GM10248 (cell line): ENCODE measurements at places on chromosomes 3 and 15.

DNA sequence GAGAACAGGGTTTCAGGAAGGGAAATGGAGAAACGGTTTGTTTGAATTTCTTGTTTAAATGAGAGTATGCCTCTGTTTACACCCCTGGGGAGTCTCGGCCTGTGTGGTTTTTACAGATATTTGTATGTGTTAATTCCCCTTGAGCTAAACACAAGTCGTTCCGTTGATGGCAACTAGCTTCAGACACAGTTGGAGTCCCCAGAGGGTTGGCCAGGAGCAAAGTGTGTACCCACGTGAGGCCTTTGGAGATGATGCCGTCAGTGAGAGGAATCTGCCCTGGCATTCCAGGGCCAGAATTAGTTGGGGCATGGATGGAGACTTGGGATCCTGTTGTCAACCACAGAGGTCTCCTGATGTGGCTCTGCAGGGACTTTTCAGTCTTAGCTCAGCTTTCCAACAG, 44.0 kb downstream of the CEMIP start:
- no peak for DNase-seq

GRCh38 chr3:161987933-161988332, 491.3 kb downstream of the OTOL1 start:
- DNase-seq = no peak

- no peak for DNase-seq
Observed at GRCh38 chr15:43957724-43958123, 130.9 kb downstream of the WDR76 start.

DNA sequence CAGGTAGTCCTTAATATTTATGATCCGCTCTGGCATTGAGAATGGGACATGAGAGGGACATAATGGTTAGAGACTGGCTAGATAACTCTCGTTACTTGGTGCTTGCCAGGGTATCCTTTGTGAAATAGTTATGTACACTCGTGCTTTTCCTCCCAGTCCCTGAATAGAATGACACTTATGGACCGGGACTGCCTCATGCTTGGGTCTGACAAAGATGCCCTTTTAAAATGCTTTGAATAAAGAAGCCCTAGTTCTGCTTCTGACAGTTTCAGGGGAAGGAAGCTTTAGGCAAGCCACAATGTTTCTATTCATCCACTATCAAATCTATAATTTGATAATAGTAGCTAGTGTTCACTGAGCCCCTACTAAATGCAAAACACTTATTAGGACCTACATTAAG, 29.4 kb downstream of the POLR2M start:
- no peak for DNase-seq

- no peak for DNase-seq
Observed at GRCh38 chr15:59741274-59741906, 52.3 kb upstream of the BNIP2 start.

DNA sequence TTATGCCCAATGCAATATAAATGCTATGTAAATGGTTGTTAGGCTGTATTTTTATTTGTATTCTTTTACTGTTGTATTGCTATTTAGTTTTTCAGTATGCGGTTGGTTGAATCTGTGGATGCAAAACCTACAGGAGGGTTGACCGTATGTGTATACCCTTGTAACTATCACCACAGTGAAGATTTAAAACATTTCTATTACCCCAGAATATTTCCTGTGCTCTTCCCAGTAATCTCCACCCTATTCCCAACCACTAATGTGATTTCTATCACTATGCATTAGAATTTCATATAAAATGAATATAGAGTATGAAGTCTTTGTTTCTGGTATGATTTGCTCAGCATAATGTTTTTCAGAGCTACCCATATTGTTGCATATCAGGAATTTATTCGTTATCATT, 705.0 kb downstream of the MECOM start:
- no peak for DNase-seq

DNA sequence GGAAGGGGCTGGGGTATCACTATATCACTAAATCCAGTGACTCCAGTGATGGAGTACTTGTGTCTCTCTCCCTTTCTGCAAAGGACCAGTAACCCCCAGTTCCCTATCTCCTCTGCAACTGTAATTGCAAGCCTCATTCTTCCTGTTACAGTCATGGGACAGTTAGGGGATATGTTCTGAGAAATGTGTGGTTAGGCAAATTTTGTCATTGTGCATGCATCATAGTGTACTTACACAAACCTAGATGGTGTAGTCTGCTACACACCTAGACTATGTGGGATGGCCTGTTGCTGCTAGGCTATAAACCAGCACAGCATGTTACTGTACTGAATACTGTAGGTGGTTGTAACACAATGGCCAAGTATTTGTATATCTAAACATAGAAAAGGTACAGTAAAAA, 2.2 kb downstream of the VPS8 start:
- no peak for DNase-seq

- DNase-seq = no peak
Observed at GRCh38 chr15:99016680-99017321, 9.2 kb upstream of the PGPEP1L start.

DNA sequence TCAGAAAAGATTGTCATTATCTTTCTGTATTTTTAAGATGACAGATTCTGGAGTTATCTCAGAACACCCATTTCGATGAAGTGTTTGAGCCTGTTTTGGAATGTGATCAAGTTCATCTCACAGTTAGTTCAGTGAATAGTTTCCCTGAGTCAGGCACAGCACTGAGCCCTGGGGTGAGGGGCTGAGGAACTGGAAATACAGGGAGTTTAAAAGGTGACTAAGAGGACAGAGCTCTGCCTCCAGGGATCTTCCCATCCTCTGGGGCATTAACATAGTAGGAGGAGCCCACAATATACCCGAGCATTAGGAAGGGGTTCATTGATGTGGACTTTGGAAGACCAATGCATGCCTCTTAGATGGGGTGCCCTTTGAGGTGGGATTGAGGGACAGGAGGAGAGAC, 355.1 kb downstream of the CLSTN2 start:
- DNase-seq = no peak

GRCh38 chr3:127734754-127735473, 62.2 kb downstream of the ABTB1 start:
- DNase-seq = no peak

GRCh38 chr3:134306320-134306719, 55.7 kb upstream of the RYK start:
- no peak for DNase-seq

DNA sequence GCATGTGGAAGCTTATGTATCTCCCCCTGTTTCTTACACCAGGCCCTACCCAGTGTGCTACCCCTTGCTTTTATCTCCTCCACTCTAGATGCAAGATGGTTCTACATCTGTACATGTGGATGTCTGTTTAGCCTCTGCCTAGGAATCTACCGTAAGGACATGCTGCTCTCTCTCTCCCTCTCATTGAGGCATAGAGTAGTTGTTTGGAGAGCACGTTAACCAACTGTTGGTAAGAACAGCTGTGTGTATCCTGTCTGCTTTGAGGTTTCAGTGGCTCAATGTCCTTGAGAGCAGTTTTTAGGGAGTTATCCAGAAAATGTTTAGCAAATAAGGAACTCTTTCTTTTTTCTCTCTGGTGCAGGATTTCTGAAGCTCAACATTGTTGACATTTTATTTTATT, 152.8 kb downstream of the DNAJB8 start:
- DNase-seq = no peak
